ENCODE measurements at places on chromosomes 1 and 21.

GRCh38 chr1:26690576-26691031 is 5.2 kb upstream of the ARID1A start:
- DNase-seq, result no peak

DNA sequence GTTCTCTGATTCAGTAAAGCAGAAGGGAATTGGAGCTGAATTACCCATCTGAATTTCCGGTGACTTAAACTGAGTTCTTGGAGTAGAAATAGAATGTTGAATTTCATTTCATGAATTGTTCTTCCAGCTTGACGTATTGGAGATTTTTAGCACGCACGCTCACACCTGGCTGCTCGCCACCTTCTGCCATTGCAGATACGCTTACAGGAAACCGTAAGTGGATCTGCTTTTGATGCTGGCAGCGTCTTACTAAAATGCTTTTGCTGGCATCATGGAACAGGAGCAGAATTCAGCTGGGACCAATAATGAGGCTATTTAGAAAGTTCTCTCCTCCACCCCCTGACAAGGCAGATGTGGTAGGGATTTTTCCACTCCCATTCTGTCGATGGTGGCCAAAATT is 17.7 kb upstream of the ELAVL4 start:
- DNase-seq, result no peak

DNA sequence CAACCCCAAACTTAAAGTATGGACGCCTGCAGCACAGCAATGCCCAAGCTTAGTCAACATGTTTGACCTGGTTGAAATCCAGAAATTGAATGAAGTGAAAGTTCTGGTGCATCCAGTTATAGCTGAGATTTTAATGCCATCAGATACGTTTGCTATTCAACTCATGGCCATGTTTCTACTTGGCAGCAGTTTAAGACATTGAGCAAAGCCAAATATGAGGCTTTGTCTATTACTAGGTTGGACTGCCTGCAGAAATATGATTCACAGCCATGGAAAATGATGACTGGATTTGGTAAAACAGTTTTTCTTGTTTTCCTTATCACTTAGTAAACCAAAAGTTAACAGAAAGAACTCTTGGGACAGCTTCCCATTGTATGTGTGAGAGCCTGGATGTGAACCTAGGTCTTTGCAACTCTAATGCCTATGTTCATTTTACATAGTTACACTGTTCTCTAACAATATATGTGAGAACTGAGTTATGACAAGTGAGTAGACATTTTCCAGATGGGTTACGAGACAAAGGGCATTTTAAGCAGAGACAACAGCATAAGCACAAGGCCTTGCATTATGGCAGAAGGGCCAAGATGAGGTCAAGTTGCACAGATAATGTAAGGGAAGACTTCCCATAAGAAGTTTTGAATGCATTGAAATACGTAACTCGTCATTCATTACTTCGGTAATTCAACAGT is 32.4 kb upstream of the MYSM1 start:
- DNase-seq, result no peak

DNA sequence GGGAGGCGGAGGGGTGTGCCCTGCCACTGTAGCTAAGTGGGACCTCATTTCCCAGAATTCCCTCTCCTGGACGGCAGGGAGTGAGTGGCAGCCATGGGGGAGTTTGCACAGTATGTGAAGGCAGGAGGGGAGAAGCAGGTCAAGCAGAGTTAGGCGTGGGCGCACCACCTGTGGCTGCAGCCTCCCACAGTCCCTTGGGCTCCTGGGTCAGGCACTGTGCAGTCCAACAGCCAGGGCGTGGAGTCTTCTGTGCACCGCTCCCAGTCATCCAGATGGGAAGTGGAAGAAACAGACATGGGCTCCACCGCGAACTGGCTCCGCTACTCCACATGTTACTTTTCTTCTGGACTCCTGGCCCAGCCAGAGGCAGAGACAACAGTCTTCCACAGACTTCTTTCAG is 85.4 kb upstream of the TIAM1 start:
- no peak for DNase-seq

- no peak for DNase-seq
Measured at GRCh38 chr1:116804736-116805135, 50.5 kb downstream of the CD2 start.

DNA sequence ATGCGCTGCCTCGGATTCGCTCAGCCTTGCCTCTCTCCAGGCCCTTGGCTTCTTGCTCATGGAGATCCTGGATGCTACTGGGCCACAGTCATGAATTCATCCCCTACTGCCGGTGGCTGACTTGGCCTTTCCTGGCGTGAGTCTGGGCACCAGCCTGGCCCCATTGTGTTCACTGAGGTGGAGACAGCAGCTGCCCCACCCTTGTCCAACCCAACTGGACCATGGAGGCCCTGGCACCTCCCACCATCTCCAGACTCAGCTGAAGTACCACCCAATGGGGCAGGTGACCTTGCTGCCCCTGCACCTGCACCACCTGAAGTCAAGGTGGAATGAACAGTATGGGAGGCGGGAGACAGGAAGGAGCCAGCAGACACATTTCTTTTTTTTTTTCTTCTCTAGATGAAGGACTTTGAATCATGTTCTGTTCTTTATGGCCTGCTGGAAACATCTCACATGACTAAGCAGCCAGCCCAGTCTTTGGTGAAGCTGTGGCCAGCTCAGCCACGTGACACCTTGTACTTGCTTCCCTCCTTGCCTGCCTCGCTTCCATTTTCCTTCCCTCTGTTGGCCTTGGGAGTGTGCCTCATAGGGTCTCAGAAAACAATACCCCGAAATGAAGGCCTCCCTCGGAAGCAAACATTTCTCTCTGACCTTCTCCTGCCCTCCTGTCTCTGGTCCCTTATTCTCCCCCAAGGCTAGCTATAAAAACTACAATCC is 3.8 kb upstream of the SLC30A2 start:
- DNase-seq, result no peak

DNA sequence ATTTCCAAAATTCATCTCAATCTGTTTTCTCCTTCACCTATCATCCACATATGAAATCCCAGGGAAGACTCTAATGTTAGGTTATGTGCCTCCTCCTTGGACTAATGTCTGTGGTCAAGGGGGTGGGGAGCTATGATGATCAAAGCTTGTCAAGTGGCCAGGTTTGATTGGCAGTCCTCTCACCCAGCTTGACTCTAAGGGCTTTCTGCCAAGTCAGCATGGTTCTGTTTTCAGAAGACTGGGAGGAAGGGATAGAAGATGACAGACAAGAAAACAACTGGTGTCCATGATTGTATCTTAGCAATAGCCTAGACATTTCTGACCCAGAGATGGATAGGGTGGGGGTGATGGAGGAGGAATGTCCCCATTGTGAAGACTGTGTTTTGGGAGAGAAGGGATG is 9.1 kb upstream of the THEM5 start:
- no peak for DNase-seq

- no peak for DNase-seq
Measured at GRCh38 chr1:109816175-109816811, 52.6 kb upstream of the EPS8L3 start.

- no peak for DNase-seq
Measured at GRCh38 chr1:176847052-176847451, 317.5 kb downstream of the ASTN1 start.

GRCh38 chr1:23354245-23354644 is 10.2 kb upstream of the HNRNPR start:
- DNase-seq, result no peak

DNA sequence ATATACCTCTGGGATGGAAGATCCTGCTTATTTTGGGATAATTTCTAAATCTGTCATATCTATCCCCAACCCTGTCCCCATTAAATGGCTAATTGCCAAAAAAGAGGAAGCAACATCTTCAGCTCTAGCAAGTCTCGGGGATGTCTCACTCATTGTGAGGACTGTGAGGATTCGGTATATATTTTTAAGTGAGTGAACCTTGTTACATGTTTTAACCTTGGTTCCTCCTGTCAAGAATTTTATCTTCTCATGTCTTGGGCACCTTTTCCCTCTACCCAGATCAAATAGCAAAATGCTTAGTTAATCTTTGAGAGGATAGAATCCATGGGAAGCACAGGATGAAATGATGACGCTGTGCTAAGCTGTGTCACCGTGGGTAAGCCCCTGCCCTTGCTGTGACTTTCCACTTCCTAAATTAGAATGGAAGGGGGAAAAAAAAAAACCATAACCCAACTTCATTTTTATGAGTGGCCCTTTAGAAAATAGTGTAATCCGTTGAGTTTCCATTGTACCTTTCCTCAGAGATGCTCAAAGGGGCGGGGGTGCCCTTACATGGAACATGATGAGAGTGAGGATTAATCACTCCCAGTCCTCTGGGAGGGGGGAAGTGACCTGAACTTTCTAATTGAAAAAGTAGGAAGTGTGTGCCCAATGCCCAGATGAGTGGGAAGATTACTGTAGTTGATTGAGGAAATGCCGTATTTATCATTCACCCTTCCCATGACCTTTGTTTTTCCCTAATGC is 7.6 kb downstream of the ATP1A1 start:
- DNase-seq, result no peak

DNA sequence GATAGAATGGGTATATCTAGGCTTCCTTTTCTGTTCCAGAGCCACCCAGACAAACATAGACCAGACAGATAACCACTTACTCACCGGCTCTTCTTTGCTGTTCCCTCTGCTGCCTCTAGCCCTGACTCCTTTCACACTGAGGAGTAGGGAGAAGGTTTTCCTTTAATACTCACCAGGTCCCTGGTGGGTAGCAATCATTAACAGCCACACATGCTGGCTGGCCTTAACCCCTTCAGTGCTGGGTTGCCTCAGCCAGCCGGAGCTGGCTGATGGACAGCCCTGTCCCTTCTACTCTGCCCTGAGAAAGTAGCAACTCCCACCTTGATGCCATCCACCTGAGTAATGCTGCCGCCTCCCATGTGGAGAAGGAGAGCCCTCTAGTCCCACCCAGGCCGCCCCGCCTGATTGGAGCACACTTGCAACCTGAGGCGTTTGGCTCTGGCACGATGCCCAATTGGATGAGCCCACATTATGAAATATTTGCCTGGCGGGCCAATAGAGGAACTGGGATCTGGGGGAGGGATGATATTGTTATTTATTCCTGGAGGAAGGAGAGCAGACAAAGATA is 71.6 kb downstream of the PLEKHA6 start:
- DNase-seq, result no peak

GRCh38 chr1:101653482-101653946 is 343.2 kb downstream of the OLFM3 start:
- DNase-seq, result no peak

DNA sequence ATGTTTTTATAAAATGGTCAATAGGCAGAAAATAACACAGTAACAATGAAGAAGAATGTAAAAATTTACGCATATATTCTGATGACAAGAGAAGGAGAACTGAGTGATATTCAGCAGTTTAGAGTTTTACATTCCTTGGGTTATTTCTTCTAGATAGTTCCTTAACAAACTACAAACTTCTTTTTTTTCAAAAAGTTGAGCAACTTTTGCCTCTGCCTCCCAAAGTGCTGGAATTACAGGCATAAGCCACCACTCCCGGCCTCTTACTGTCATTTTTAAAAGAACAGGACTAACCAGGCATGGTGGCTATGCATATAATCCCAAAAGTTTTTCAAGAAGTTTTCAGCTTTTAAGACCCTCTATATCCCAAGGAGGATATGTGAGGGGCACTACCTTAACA is 32.9 kb downstream of the ARNT start:
- DNase-seq, result no peak

DNA sequence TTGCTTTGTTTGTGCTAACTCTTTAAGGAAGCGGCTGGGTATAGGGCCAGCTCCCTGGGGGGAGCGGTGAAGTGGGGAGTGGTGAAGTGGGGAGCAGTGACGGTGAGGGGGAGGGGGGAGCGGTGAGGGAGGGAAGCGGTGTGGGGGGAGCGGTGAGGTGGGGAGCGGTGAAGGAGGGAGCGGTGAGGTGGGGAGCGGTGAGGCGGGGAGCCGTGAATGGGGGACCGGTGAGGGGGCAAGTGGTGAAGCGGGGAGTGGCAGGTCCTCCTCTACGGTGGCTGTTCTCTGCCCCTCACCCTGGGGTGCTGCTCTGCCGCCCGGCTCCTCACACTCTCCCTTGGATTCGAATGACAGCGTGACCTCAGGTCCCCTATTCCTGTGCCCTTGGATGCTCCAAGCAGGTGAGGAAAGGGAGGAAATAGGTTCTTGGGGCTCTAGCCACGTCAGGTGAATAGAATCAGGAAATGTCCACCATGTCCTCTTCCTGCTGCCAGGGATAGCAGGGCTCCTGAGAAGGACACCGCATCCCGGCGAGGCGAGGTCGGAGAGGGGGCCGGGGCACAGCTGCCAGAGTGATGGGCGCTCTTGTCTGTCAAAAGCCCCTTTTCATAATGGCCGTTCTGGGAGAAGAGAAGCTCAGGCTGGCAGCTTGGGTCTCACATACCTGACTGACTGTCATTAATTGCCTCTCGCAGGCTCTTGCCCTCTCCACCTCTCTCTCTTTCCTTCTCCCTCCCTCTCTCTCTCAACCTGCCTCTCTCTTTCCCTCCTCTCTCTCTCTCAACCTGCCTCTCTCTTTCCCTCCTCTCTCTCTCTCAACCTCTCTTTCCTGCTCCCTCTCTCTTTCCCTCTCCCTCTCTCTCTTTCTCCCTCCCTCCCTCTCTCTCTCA is 134.2 kb downstream of the PGBD5 start:
- no peak for DNase-seq

DNA sequence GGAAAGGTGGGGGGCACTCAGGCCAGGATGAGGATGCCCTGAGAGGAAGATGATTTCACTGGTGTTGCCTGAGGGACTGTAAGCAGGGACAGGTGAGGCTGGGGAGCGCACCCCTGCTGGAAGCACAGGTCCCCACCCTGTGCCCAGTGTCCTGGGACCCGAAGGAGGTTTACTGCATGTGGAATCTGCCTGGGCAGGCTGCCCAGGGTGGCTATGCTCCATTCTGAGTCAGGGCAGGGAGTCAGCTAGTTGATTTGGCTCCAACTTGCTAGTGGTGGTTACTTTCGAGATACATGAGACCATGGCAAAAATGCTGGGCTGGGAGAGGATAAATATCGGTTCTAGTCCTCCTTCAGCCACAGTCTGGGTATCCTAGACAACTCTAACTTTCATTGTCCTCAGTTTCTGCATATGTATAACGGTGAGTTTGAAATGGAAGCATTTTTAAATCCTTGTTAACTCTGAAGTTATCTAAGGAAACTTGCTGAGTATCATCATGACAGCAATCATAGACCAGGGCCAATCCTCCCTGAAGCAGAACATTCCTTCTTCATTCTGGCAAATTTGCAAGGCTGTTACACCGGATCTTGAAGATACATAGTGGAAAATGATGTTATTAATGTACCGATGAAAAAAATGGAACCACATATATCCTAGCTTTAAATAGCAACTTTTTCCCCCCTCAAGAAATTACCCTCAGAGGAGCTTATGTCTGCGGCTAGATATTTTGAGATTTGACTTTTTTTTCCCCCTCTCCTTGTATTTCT is 7.7 kb downstream of the TLR5 start:
- no peak for DNase-seq

GRCh38 chr1:45394342-45394741 is 54.1 kb upstream of the MUTYH start:
- DNase-seq, result no peak

- no peak for DNase-seq
Measured at GRCh38 chr1:240672132-240672811, 60.3 kb upstream of the GREM2 start.
